Amniotic epithelial cell (primary cell): ENCODE measurements at places on chromosomes 4 and X.

- DNase-seq: no peak
Observed at GRCh38 chr4:20288846-20289512, 37.3 kb downstream of the SLIT2 start.

DNA sequence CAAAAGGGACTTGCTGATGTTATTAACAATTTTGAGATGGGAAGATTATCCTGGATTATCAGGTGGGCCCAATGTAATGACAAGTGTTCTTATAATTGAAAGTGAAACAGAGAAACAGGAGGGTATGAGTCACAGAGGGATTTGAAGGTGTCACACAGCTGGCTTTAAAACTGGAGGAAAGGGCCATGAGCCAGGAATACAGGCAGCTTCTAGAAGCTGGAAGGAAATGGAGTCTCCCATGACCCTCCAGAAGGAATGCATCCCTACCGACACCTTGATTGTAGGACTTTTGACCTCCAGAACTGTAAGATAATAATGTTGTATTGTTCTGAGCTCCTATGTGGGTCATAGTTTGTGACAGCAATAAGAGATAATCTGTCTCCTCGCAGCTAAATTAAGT is 98.0 kb upstream of the STIM2 start:
- DNase-seq: peak; percentile 12

GRCh38 chrX:126124721-126125120 is 41.4 kb downstream of the DCAF12L2 start:
- no peak for DNase-seq

DNA sequence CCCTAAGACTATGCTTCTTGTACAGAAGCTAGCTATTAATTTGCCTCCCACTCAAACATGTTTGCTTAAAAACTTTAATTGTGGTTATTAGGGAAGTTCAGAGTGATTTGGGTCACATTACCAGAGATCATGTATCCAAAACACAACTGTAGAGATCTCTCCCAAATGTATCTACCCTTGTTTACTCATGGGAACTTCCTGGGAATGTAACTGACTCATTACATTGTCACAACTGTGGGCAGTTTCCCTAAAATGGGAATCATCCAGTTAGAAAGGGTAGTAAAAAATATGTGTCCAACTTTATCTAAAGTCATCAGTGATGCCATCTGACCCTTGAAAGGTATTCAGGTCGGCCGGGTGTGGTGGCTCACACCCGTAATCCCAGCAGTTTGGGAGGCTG is 40.3 kb upstream of the GLRA3 start:
- no peak for DNase-seq

GRCh38 chr4:41319553-41319952 is 62.8 kb downstream of the UCHL1 start:
- DNase-seq: peak; percentile 47

GRCh38 chrX:125131164-125131563 is 188.5 kb upstream of the TEX13C start:
- no peak for DNase-seq
